Chondrocyte (in vitro differentiated cells): ENCODE measurements at places on chromosomes 5 and 9. TPM values are rescaled to one million over a fixed set of nuclear protein-coding genes. Genes with fewer than 3 reads are reported as not detected.

- peaks cover 21% of the 10 kb centered on the region for H3K4me1 ChIP-seq
- no peak overlapping the region for H3K4me3 ChIP-seq
- no peak overlapping the region for H3K27ac ChIP-seq
- no peak for DNase-seq
- no peaks in the 10 kb centered on the region for H3K27me3 ChIP-seq
These were observed 20.7 kb upstream of the C5orf47 start for GRCh38 chr5:173968154-173968797.

GRCh38 chr5:113518884-113519283 is 5.4 kb downstream of the YTHDC2 start:
- H3K4me1 ChIP-seq = peaks cover 39% of the 10 kb centered on the region
- no peak for DNase-seq
- peak overlapping the region; percentile 27 for H3K27ac ChIP-seq
- H3K36me3 ChIP-seq = peaks cover 10% of the 10 kb centered on the region
- no peaks in the 10 kb centered on the region for H3K27me3 ChIP-seq
- H3K4me3 ChIP-seq = no peak overlapping the region

- H3K36me3 ChIP-seq = peaks cover 18% of the 10 kb centered on the region
- DNase-seq = no peak
- H3K27me3 ChIP-seq = no peaks in the 10 kb centered on the region
- H3K4me1 ChIP-seq = peaks cover 77% of the 10 kb centered on the region
- peak overlapping the region; percentile 68 for H3K27ac ChIP-seq
- no peak overlapping the region for H3K4me3 ChIP-seq
These were observed 63.9 kb downstream of the C9orf152 start for GRCh38 chr9:110143950-110144545.

DNA sequence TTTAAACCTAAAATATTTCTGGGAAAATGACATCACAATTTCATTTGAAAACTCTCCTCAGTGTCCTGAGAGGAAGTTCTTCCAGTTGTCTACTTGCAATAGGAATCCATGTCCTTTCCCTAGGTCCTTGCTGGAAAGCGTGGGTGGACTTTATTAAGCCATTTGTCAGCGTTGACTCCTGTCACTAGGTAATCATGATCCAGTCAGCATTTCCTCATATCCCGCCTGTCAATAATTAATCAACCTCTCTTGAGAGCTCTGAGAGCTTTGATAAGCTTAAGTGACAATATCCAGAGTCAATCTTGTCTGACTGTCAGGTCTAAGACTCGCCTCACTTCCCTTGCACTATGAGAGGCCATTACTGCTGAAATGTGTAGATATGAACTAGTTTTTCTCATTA is 107.2 kb upstream of the SLIT3 start:
- no peak overlapping the region for H3K27ac ChIP-seq
- H3K27me3 ChIP-seq = peaks cover 19% of the 10 kb centered on the region
- H3K4me1 ChIP-seq = peaks cover 6% of the 10 kb centered on the region
- H3K4me3 ChIP-seq = no peak overlapping the region

DNA sequence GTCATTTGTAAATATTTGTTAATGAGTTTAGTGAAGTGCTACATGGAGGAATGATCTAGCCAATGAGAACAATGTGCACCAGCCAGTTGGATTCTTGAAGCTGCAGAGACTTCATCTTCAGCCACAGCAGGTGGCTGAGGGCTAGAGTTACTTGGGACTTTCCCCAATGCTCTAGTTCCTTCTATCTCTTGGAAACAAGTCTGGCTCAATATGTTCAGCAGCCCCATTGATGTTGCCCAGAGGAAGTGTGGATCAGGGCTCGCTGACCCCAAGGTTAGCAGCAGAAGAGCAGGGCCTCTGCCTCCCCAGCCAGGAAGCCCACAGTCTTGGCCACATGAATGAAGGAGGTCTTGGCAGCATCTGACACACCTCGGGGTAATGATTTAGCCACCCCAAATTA is 117.5 kb downstream of the SLC1A3 start:
- H3K4me3 ChIP-seq = no peak overlapping the region
- peaks cover 3% of the 10 kb centered on the region for H3K36me3 ChIP-seq
- no peak overlapping the region for H3K27ac ChIP-seq
- no peaks in the 10 kb centered on the region for H3K4me1 ChIP-seq
- H3K27me3 ChIP-seq = peaks cover 10% of the 10 kb centered on the region
- no peak for DNase-seq

DNA sequence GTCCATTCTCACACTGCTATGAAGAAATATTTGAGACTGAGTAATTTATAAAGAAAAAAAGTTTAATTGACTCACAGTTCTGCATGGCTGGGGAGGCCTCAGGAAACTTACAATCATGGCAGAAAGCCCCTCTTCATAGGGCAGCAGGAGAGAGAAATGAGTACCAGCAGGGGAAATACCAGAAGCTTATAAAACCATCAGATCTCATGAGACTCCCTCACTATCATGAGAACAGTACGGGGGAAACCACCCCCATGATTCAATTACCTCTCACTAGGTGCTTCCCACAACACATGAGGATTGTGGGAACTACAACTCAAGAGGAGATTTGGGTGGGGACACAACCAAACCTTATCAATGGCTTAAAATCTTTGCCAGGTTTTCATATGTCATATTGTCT is 20.3 kb upstream of the TENT4A start:
- no peak overlapping the region for H3K27ac ChIP-seq
- H3K36me3 ChIP-seq = peaks cover 1% of the 10 kb centered on the region
- no peaks in the 10 kb centered on the region for H3K4me1 ChIP-seq
- no peak overlapping the region for H3K4me3 ChIP-seq
- no peak for DNase-seq

DNA sequence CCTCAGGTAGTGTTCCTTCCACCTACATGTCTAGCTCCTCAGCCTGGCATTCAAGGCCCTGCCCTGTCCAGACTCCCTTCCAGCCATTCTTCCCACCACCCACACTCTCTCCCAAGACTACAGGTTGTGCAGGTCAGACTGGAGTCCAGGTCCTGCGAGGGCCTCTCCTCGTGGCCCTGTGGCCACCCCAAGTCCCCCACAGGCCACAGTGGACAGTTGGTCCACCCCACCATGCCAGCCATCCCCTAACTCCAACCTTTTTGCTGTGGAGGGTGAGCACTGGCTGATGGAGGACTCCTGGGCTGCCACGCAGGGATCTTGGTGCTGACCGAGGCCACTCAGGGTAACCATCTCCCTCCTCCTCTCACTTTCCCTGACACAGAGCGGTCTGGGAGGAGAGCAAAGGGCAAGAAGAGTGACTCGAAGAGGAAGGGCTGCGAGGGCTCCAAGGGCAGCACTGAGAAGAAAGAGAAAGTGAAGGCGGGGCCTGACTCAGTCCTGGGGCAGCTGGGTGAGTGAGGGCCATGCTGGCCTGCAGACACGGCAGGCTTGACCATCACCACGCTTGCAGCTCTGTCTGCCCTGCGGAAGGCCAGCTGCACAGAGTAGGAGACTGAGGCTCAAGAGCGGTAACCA is 51.0 kb downstream of the JADE2 start:
- H3K4me3 ChIP-seq = no peak overlapping the region
- no peak overlapping the region for H3K27ac ChIP-seq
- no peak for DNase-seq
- peaks cover 9% of the 10 kb centered on the region for H3K4me1 ChIP-seq
- peaks cover 17% of the 10 kb centered on the region for H3K36me3 ChIP-seq
- H3K27me3 ChIP-seq = no peaks in the 10 kb centered on the region

DNA sequence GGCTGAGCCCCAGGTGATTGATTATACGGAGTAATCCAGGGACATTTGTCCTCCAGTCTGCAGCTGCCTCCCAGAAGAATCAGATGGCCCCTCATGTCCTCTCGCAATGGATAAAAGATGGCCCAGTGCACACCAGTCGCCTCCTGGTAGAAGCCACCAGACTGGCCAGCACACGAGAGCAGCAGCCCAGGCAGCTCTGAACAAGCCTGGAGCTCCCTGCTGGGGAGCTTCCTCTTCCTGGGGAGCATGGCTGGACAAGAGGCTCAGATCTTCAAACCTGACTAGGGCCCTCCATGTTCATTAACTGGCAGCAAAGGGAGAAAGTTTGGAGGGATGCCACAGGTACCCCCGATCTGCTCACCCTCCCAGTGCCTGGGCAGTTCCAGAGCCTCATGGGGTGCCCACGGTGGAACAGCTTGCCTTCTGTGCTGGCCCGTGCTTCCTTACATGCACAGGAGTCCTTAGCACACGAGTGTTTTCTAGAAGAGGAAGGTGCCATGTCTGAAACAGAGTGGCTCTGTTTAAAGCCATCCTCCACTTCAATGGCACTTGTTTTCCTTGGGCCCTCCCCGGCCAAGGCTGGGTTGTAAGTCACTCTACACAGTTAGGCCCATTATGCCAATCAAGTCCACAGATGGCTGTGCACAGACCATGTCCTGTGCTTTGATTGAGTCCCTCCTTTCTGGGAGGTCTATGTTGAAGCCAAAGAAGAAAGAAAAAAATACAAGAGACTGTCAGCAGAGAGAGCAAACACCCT is 75.6 kb downstream of the PRRT1B start:
- H3K27me3 ChIP-seq = no peaks in the 10 kb centered on the region
- no peak overlapping the region for H3K4me3 ChIP-seq
- peaks cover 40% of the 10 kb centered on the region for H3K36me3 ChIP-seq
- H3K4me1 ChIP-seq = peaks cover 13% of the 10 kb centered on the region
- DNase-seq = peak; percentile 33

- H3K27me3 ChIP-seq = peaks cover 12% of the 10 kb centered on the region
- H3K36me3 ChIP-seq = no peaks in the 10 kb centered on the region
- no peak for DNase-seq
- no peak overlapping the region for H3K27ac ChIP-seq
- no peak overlapping the region for H3K4me3 ChIP-seq
These were observed 32.1 kb upstream of the MVB12B start for GRCh38 chr9:126294331-126295081.

- peaks cover 2% of the 10 kb centered on the region for H3K27me3 ChIP-seq
- DNase-seq = no peak
- H3K36me3 ChIP-seq = peaks cover 8% of the 10 kb centered on the region
- no peak overlapping the region for H3K27ac ChIP-seq
- H3K4me1 ChIP-seq = peaks cover 29% of the 10 kb centered on the region
- no peak overlapping the region for H3K4me3 ChIP-seq
These were observed 18.1 kb downstream of the MYMK start for GRCh38 chr9:133506653-133507038.

GRCh38 chr9:127132921-127133647 is 10.6 kb upstream of the ANGPTL2 start:
- H3K4me3 ChIP-seq = peak overlapping the region; percentile 51
- peak overlapping the region; percentile 98 for H3K27ac ChIP-seq
- DNase-seq = peak; percentile 79
- no peaks in the 10 kb centered on the region for H3K27me3 ChIP-seq
- peaks cover 53% of the 10 kb centered on the region for H3K4me1 ChIP-seq

- H3K4me3 ChIP-seq = no peak overlapping the region
- no peak overlapping the region for H3K27ac ChIP-seq
- no peak for DNase-seq
- peaks cover 6% of the 10 kb centered on the region for H3K27me3 ChIP-seq
- H3K36me3 ChIP-seq = no peaks in the 10 kb centered on the region
These were observed 109.8 kb upstream of the ATP10B start for GRCh38 chr5:160961761-160962160.

- peak; percentile 28 for DNase-seq
- peaks cover 4% of the 10 kb centered on the region for H3K4me1 ChIP-seq
- no peak overlapping the region for H3K27ac ChIP-seq
- peaks cover 68% of the 10 kb centered on the region for H3K27me3 ChIP-seq
- no peak overlapping the region for H3K4me3 ChIP-seq
These were observed 3.4 kb upstream of the HMCN2 start for GRCh38 chr9:130262061-130262745.

DNA sequence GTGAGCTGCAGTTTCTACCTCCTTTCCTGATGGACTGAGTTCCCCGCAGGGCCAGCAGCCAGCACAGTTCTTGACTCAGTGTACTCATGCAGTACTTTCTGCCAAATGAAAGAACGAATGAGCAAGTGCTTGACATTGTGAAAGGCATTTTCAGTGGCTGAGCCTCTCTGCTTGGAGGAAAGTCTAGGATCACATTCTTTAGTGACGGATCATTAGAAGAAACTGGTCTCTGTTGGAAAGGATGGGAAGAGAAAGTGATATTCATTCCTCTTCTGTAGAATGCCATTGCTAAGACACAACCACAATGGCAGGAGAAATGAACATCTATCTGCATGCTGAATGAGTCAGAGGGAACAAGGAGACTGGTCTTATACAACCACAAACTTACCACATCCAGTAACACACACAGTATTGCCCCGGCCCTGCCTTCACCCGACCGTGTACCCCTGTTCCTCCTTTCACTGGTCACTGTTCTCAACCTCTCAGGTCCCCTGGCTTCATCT is 206.9 kb downstream of the CRB2 start:
- no peak for DNase-seq
- no peak overlapping the region for H3K27ac ChIP-seq
- H3K4me1 ChIP-seq = peaks cover 7% of the 10 kb centered on the region
- H3K36me3 ChIP-seq = peaks cover 5% of the 10 kb centered on the region
- no peak overlapping the region for H3K4me3 ChIP-seq

SLC36A1 gene
- total RNA-seq = 49.7 to 67.8 TPM (median 50.0 TPM) in 3 replicates

FREM1 gene
- 1.7 to 3.6 TPM (median 2.2 TPM) in 3 replicates for total RNA-seq

SPATA31D4 gene
- not detected in 3 replicates for total RNA-seq

NPM1 gene
- 774 to 814 TPM (median 795 TPM) in 3 replicates for total RNA-seq

PRRC2B gene
- 233 to 235 TPM (median 235 TPM) in 3 replicates for total RNA-seq
